ENCODE measurements at places on chromosomes 4 and X. TPM values are rescaled to one million over a fixed set of nuclear protein-coding genes. Genes with fewer than 3 reads are reported as not detected.

The RHOXF2 gene
- total RNA-seq: not detected

The CLCN4 gene
- 1.5 TPM for total RNA-seq

The HHIP gene
- 0.56 TPM for total RNA-seq

The COL25A1 gene
- not detected for total RNA-seq

The FHDC1 gene
- 3.6 TPM for total RNA-seq

The ARMCX5 gene
- total RNA-seq: 4.9 TPM

The F9 gene
- total RNA-seq: not detected

The HSD17B13 gene
- total RNA-seq: not detected

The SHROOM4 gene
- 1.0 TPM for total RNA-seq

The TCEAL1 gene
- 10.3 TPM for total RNA-seq

The AFP gene
- total RNA-seq: 0.56 TPM

The SLITRK4 gene
- 0.07 TPM for total RNA-seq

The CXXC4 gene
- 0.42 TPM for total RNA-seq

The MAGEA12 gene
- total RNA-seq: not detected

All from airway epithelial cell (primary cell).